ENCODE measurements at places on chromosomes 5 and 9.

GRCh38 chr5:112294126-112294525 lies 125.0 kb downstream of the EPB41L4A start:
- DNase-seq = no peak

GRCh38 chr5:131212471-131213021 lies 41.8 kb downstream of the LYRM7 start:
- DNase-seq = no peak

DNA sequence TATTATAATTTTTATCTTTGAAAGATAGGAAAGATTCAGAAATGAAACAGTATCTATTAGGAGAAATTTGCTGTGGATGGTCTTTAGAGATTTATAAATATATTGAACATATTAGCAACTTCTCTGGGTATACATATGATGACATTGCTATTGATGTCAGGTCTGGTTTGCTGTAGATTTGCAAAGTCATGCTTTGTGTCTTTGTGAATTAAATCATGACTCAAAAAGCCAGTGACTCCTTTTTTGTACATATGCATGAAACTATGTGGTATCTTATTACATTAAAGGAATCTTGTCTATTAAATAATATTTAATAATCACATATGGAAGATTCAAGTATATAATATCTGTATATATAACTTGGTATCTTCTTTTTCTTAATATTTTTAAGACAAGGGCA lies 141.9 kb downstream of the ST8SIA4 start:
- no peak for DNase-seq

GRCh38 chr5:51043745-51044144 lies 339.5 kb upstream of the ISL1 start:
- no peak for DNase-seq

DNA sequence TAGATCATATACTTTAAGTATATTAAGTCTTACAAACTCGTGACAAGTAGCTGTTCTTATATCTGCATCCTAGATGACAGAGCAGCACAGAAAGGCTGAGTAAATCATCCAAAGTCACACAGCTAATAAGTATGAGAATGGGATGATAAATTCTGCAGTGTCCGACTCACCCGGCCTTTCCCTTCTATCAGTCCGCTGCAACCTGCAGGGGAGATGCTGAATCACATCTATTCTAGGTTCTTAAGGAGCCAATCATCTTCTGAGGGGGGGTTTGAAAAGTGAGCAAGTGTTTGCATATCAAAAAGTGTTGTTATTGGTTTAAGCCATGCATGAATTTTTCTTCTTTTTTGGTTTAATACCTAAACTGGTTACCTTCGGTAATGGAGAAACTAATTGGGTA lies 38.9 kb downstream of the ADAMTS16 start:
- DNase-seq = no peak

DNA sequence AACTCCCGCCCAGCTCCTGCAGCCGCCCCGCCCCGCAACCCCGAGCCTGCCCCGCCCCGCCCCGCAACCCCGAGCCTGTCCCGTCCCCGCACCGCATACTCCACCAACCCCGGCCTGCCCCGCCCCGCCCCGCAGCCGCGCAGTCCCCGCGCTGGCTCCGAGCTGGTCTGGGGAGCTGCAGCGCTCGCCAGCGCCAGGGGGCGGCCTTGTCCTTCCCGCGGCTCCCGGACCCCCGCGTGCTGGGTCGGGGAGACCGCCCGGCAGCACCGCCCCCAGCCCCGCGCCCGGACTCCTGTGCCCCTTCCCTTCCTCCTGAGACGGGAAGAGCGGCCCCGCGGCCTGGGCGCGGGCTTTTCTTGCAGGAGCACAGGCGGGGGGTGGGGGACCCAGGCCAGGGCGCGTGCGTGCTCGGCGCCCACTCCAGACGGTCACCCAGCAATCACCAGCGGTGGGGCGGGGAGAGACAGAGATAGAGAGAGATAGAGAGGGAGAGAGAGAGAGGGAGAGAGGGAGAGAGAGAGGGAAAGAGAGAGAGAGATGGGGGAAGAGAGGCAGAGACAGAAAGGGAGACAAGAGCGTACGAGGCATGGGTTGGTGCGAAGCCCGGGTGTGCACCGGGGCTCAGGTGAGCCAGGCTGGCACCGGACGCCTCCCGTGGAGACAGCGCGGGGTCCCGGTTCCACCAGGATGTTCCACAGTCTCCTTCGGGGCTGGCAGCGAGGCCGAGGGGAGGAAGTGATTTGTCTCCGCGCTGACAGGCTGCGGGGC lies 14.7 kb upstream of the TMEM250 start:
- no peak for DNase-seq

DNA sequence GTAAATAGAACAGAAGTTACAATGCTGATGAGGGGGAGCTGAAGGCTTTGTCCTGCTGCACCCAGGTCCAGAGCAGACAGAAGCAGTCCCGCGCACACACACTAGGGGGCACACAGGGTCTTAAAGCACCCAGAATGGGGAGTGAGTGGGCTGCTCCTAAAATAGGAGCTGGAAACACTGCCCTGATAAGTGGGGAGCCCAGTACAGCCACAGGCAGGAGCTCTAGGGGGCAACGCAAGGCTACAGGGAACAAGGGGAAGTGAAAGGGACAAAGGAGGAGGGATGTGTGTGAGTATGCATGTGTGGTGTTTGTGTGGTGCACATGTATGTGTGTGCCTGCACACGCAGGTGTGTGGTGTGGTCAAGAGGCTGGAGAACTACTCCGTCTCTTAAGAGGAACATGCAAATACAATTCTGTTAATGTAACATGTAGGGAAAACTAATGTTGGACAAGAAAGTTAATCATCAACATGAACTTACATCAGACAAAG lies 191.5 kb downstream of the ROR2 start:
- peak; percentile 85 for DNase-seq

Data from mucosa of descending colon (tissue), 3 donors.